Transverse colon (tissue), 4 donors: ENCODE measurements at places on chromosomes 5 and 9. TPM values are rescaled to one million over a fixed set of nuclear protein-coding genes. Genes with fewer than 3 reads are reported as not detected.

The GDA gene
- total RNA-seq = 58.4 TPM

GRCh38 chr5:43195670-43196265 lies 3.7 kb downstream of the NIM1K start:
- peaks cover 23% of the 10 kb centered on the region for H3K27me3 ChIP-seq
- H3K27ac ChIP-seq = no peak overlapping the region
- H3K4me1 ChIP-seq = peaks cover 12% of the 10 kb centered on the region
- H3K4me3 ChIP-seq = no peak overlapping the region
- H3K36me3 ChIP-seq = no peaks in the 10 kb centered on the region
- DNase-seq = no peak

GRCh38 chr9:16031486-16031885 lies 478.6 kb downstream of the CCDC171 start:
- no peak overlapping the region for H3K4me3 ChIP-seq
- H3K4me1 ChIP-seq = no peaks in the 10 kb centered on the region
- H3K36me3 ChIP-seq = no peaks in the 10 kb centered on the region
- H3K27ac ChIP-seq = no peak overlapping the region

The ATOX1 gene
- total RNA-seq = 55.1 TPM

DNA sequence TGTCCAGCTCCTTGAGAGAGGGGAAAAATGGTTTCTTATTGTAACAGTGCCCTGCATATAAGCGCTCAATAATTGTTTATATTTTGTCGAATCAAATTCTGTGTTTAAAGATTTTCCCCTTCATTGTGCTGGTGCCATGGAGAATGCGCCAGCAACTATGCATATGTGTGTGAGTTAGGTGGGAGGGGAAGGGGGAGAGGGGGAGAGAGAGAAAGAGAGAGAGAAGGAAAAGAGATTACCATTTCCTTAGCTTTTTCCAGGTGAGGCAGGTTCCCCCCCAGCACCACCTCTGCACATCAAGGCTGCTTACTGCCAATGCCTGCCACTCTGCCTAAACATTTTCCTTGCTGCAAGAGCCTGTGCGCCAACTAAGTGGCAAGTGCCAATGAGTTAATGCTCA lies 111.0 kb downstream of the PJA2 start:
- no peak overlapping the region for H3K4me3 ChIP-seq
- DNase-seq = no peak
- H3K27me3 ChIP-seq = no peaks in the 10 kb centered on the region

DNA sequence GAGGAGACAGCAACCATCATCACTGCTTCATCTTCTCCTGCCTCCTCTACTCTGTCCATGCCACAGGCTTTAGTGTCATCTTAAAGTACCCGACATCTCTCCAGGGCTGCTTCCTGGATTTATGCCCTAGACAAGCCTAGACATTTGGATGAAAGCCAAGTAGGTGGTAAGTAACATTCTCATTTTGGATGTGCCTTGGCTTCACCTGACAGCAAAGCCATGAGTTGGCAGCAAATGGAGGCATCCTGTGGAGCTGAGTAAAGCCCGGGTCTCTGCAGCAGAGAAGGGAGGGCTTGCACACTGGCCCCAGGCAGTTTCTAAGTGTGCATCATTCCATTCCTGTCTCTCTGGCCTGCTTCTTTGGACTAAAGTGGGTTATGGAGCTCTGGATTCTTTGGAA lies 299.1 kb downstream of the DMAC1 start:
- H3K36me3 ChIP-seq = no peaks in the 10 kb centered on the region
- no peak for DNase-seq
- no peaks in the 10 kb centered on the region for H3K27me3 ChIP-seq

The LAMC3 gene
- 2.9 TPM for total RNA-seq

GRCh38 chr5:68557162-68557936 lies 341.8 kb downstream of the PIK3R1 start:
- H3K27me3 ChIP-seq = no peaks in the 10 kb centered on the region
- H3K27ac ChIP-seq = no peak overlapping the region
- DNase-seq = no peak
- no peaks in the 10 kb centered on the region for H3K36me3 ChIP-seq
- no peaks in the 10 kb centered on the region for H3K4me1 ChIP-seq

The OR1Q1 gene
- not detected for total RNA-seq

The COL23A1 gene
- 1.4 TPM for total RNA-seq

The TOR4A gene
- total RNA-seq = 52.4 TPM
